ENCODE measurements at places on chromosomes 16 and 17.

GRCh38 chr17:28226563-28227315 lies 92.3 kb upstream of the TMEM97 start:
- no peak for DNase-seq

DNA sequence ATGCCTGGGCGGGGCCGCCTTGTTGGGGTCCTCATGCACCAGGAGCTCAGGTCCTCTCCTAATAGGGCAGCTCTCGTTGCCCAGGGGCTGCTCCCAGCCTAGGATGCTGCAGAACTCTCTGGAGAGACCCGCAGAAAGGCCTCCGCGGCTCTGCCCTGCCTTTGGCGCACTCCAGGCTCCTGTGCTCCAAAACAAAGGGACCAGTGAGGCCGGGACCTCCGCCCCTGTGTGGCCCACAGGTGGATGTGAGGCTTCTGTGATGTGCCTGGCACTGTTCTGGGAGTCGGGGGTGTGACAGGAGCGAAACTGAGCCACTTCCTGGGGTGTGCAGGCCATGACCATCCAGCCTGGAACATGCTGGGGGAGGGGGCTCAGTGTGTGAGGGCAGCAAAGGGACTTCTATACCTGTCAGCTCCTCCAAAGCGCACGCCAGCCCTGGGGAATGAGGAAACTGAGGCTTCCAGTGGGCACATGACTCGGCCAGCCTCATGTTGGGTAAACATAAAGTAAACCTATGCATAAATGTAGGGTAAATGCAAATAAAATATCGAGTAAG lies 153.2 kb downstream of the IRF8 start:
- DNase-seq = no peak

- DNase-seq = no peak
Observed at GRCh38 chr17:61662741-61663140, 71.7 kb upstream of the NACA2 start.

GRCh38 chr16:1494711-1495110 lies 1.6 kb downstream of the TELO2 start:
- DNase-seq = peak; percentile 77

- DNase-seq = peak; percentile 89
Observed at GRCh38 chr16:84198401-84198800, 7.4 kb downstream of the ADAD2 start.

DNA sequence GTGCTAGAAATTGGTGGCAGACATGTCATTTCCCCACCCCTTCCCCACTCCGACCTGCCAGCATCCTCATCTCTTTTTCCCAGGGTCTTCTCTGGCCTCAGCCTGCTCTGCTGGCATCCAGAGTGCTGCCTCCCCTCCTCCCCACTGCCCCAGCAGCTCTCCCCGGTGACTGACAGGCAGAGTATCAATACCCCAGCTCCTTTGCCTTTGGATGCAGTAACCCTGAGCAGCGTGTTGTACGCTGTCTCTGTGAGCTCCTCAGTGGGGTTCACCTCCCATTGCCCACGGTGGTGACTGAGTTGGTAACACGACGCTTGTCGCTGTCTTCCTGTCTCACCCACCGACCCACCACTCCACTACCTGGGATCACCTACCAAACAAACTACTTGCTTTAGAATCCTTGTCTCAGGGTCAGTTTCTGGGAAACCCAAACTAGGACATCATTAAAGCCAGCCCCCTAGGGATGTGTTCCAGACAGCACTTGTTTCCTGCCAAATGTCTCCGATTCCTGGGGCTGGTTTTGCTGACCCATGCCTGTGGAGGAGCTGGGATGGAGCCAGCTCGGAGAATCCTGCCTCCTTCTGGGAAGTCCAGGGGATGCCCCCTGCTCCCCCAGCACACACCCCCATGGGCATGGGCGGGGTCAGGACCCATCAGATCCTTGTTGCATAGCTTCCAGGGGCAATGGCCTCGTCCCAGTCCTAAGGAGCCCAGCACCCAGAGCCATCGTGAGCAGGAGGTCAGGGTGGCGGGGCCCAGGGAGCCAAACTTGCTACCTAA lies 8.3 kb upstream of the SBK1 start:
- no peak for DNase-seq

GRCh38 chr17:40331743-40332641 lies 23.0 kb downstream of the RARA start:
- peak; percentile 94 for DNase-seq

GRCh38 chr16:88284626-88285513 lies 97.9 kb upstream of the ZNF469 start:
- no peak for DNase-seq

DNA sequence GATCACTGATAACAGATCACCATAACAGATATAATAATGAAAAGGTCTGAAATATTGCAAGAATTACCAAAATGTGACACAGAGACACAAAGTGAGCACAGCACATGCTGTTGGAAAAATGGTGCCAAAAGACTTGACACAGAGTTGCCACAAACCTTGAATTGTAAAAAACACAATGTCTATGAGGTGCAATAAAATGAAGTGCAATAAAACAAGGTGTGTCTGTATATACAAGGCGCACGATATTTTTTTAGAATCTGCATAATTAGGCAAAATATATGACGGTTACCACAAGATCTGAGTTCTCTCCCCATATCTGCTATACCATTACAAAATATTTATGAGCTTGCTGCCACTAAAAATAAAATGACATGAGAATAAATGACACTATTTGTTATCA lies 171.9 kb upstream of the AXIN2 start:
- DNase-seq = no peak

- no peak for DNase-seq
Observed at GRCh38 chr16:30018731-30019158, 4.3 kb upstream of the C16orf92 start.

DNA sequence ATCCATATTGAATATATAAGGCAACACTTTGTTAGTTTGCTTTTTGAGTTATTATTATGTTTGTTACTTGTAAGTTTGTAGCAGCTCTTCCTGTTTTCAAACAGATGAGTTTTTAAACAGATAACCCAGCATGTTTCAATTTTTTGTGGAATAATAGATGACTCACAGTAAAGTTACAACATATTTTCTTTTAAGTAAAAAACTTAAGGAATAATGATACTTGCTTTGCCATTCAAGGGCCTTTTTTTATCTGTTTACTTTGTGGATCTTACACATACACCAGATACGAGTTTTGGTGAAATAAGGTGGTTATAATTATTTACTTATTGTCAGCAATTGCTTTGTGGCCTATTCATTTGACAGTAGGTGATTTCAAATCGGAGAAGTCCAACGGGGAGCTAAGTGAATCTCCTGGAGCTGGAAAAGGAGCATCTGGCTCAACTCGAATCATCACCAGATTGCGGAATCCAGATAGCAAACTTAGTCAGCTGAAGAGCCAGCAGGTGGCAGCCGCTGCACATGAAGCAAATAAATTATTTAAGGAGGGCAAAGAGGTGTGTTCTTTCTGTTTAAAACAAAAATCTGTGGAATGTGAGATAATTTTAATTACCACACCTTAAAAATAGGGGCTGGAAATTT lies 66.3 kb downstream of the BPTF start:
- DNase-seq = no peak

- no peak for DNase-seq
Observed at GRCh38 chr17:2188971-2189630, 114.5 kb downstream of the SMG6 start.

DNA sequence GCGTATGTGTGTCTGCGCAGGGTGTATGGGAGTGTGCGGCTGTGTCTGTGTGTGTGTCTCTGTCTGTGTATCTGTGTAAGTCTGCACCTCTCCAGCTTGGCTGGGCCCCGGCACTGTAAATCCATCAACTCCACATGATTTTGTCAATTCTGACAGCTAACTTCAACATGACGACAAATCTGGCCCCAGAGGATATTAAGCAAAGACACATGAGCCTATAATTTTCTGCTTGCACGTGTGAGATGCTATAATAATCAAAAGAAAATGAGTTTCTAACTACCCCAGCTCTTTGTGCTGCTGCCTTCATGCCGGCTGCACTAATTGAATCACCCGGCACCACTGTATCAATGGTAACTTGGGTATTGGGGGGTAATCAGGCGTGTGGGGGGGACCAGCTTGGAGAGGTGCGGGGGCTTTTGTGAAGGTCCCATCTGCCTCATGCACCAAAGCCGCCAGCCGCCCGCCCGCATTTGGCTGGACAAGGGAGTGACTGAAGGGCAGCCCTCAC lies 57.6 kb upstream of the LHX1 start:
- no peak for DNase-seq

DNA sequence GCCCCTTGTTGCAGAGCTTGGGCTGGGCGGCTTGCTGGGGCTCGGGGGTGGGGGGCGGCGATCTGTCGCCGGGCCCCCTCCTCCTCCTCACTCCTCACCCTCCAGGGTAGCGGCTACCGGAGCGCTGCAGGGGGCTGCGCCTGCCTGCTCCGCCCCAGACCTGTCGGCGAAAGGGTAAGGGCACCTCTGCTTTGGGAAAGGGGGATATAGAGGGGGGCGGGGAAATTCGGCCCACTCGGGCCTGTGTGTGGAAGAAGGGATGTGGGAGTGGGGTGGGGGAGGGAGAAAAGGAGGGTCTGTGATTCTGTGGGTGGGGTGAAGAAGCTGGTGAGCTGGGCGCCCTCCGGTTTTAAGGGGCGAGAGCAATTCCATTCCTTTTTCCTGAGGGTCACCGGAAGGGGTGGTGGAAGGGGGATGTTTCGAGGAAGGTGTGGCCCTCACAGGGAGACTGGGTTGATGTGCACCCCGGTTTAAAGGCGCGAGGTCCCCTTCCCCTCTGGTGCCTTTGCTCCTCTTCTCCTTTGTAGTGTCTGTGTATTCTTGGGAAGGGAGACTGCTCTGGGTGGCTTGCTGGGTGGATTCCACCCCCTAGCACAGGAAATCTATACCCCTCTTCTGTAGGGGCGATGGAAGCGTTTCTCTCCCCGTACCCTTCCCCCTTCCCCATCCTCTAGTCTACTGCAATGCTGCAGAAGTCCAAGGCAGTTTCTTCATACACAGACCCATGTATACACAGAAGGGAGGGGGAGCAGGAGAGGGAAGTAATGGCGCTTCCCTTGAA lies 878 bp downstream of the TAOK1 start:
- no peak for DNase-seq

Measured in osteocyte (in vitro differentiated cells).